ENCODE measurements at places on chromosomes 3 and 15.

DNA sequence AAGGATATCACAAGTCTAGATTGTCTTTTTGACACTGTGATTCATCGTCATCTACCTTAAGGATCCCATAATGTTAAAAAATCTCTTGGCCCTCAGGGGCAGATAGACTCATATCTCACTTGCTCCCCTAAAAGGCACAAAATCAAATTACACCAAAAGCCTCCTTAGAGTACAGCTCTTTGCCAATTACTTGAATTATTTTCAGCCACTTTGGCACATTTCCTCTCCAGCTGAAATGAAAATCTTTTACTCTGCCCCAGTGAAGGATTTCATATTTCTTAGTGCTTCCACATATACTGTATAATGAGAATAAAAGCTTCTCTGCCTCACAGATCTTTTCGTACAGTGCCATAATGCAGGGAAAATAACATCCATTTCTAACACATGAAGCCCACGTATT, 190.7 kb upstream of the GBE1 start:
- no peak for DNase-seq

DNA sequence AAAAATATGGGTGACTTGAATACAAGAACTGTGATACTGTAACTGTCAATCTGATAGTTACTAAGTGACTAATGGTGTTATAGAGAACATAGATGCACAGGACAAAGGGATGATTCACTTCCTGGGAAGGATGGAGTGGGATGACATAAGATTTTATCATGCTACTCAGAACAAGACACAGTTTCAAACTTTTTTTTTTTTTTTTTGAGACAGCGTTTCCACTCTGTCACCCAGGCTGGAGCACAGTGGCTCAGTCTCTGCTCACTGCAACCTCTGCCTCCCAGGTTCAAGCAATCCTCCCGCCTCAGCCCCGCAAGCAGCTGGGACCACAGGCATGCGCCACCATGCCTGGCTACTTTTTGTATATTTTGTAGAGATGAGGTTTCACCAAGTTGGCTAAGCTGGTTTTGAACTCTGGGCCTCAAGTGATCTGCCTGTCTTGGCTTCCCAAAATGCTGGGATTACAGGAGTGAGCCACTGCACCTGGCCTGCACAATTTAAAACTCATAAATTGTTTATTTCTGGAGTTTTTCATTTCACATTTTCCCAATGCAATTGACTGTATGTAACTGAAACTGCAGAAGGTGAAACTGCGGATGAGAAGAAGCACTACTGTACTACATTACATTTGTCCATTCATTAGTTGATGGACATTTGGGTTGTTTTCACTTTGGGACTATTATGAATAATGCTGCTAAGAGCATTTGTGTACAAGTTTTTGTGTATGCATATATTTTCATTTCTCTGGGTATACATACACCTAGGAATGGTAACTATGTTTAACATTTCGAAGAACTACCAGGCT, 40.6 kb downstream of the ADIPOQ start:
- peak; percentile 57 for DNase-seq

- no peak for DNase-seq
Observed at GRCh38 chr3:163391407-163392181, 1686.7 kb downstream of the SI start.

GRCh38 chr15:81296673-81297072, 27.3 kb downstream of the STARD5 start:
- DNase-seq = no peak

- DNase-seq = no peak
Observed at GRCh38 chr15:72174551-72175165, 22.9 kb downstream of the GRAMD2A start.
